ENCODE measurements at places on chromosomes 2 and 18.

DNA sequence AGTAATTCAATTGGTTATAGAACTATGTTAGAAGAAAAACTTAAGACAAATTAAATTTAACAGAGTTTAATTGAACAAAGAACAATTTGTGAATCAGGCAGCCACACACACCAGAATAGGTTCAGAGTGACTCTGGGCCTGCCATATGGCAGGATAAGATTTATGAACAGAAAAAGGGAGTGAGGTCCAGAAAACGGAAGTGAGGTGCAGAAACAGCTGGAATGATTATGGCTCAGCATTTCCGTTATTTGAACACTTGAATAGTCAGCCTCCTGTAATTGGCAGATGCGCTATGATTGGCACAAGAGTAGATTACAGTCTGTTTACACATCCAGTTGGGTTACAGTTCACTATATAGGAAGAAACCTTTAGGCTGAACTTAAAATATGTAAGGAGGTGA, 99.0 kb downstream of the MBD2 start:
- no peak for DNase-seq

DNA sequence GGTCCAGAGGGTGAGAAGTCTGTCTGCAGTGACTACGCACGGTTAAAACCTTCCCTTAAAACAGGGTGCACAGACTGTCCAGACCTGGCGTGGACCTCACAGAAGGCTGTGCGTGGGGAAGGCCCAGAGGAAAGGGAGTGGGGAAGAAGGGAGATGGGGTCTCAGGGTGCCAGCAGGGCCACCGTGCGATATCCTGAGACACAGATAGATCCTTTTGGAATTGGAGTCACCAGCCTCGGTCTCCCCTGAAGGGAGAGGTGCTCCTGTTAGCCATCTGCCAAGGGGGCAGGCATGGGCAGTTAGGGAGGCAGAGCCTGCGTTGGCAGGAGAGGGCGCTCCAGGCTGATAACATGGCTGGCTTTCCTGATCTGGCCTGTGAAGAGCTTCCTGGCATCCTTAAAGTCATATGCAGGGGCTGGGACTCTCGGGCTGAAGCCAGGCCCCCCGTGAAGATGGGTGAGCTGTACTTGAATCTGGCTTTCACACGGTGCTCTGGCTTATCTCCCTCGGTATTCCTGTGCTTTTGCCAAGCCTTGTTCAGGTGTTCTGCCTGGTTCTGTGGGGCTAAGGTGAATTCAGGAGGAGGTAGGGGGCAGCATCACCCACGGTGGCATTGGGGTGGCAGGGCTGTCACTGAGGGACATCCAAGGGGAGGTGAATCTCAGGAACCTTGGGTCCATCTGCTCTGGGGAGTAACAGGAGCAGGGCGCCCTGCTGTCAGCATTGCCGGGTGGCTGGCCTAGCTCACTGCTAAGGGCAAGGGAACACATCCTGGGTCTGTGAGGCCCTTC, 107.2 kb upstream of the SMAD2 start:
- DNase-seq = peak; percentile 26

GRCh38 chr18:48766487-48766886, 184.3 kb downstream of the SMAD7 start:
- no peak for DNase-seq

GRCh38 chr2:236565879-236566402, 3.7 kb upstream of the ACKR3 start:
- no peak for DNase-seq

GRCh38 chr2:3870222-3870621, 166.8 kb downstream of the DCDC2C start:
- DNase-seq = no peak

- DNase-seq = no peak
Observed at GRCh38 chr2:152402780-152403759, 68.1 kb downstream of the FMNL2 start.

DNA sequence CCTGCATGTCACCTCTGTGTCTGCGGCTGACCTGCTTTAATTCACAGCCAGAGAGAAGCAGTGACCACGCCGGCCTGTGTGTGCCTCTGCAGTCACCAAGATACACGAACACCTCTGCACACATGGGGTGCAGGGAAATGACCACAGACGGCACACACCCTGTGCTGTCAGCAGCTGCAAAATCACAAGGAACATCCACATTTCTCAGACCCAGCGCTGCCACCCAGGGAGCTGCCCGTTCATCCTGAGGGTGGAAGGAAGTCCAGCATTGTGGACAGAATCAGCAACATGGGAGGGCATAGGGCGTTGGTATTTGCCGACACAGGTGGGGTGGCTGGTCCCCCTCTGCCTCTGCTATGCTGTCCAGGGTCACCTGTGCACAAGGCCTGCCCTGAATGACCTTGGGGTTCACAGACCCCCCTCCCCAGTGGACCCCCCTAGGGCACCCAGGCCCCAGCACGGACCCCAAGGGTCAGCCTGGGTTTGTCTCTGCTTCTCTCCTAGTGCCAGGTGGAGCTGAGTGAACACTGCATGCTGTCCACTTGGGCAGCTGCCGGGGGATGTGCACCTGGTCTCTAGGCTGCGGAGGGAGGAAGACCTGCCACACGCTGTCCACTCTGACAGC, 107.4 kb downstream of the PXDN start:
- no peak for DNase-seq

GRCh38 chr2:71129902-71130151, 202 bp downstream of the MCEE start:
- DNase-seq = peak; percentile 22

DNA sequence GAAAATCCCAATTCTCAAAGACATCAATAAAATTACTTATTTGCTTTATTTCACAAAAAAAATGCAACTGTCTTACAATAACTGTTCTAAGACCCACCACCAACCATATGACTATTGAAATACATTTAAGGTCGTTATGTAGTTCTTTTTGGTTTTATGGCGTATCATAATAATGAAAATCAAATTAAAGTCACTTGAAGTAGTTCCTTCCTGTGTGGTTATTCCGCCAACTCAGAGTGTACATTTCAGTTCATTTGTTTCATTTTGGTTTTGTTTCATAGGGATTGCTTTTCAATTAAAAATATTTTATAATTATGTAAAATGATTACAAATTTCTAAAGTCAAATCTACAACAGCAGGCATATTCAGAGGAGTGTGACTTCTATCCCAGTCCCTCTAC, 45.9 kb upstream of the AAK1 start:
- no peak for DNase-seq

- no peak for DNase-seq
Observed at GRCh38 chr2:221981912-221982470, 316.8 kb downstream of the PAX3 start.

DNA sequence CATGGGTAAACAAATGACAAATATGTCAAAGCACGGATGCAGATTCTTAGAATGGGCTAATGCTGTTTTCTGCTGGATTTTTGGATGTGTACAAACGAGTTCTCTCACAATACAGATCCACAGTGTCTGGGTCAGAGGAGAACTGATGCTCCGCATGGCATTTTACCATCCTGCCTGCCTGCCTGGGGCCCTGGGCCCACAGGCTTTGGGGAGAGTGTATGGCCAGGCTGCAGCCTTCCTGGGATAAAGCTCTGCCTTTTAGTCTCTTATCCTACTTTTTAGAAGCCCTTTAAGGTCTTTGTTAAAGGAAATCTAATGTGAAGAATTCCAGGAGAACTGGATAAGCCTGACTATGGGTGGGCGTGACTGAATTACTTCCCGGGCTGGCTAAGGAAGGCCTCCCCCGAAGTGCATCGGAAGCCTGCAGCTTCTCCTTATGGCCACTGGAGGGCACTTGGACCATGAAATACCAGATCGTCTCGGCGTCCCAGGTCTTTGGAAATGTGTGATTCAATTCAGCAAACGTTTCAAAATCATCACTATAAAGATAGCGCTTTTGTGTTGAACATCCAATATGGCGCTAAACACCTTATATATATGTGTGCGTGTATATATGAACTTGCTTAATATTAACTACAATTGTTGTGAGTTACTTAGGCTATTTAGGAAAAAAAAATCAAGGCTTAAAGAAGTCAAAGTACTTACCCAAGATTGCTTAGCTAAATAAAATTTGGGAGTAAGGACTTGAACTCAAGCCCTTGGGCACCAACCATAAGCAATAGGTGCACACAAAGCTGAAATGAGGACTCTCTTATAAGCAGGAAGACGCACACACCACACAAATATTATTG, 15.2 kb upstream of the DNPEP start:
- DNase-seq = peak; percentile 79

- no peak for DNase-seq
Observed at GRCh38 chr2:69405306-69405705, 18.3 kb upstream of the GFPT1 start.

GRCh38 chr2:94993176-94994062, 32.1 kb upstream of the MAL start:
- DNase-seq = no peak

DNA sequence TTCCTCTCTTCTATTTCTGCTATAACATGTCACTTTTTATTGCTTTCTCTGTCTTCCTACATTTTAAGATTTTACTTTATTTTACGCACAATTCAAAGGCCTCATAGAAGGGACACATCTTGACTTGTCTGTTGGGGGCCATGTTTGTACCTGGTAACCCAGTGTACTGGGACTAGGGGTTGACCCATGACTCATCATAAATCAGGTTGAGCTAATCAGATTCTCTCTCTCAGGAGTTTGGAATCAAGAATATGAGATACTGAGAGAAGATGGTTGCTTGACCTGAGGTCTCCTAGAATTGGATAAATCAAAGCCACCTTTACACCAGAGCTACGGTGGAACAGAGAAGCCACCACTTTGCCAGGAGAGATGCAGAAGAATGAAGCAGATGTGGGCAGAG, 153.0 kb downstream of the UXS1 start:
- DNase-seq = no peak

- DNase-seq = no peak
Observed at GRCh38 chr2:46461709-46462171, 17.6 kb upstream of the TMEM247 start.

GRCh38 chr2:122707224-122707824, 951.9 kb downstream of the TSN start:
- DNase-seq = no peak

DNA sequence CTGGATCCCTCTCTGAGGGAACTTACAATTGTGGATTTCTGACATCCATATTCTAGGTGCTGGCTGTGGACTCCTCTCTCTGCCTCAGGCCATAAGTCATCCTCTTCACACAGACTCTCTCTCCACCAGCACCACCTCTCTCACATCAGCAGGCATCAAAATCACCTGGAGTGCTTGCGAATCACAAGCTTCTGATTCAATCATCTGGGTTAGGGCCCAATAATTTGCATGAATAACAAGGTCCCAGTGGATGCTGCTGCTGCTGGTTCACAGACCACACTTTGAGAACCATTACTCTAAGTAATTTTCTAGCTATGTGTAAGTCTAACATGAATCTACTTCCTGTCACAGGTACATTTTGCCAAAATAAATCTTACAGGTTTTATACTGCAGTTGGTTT, 214.9 kb downstream of the DSEL start:
- DNase-seq = no peak

DNA sequence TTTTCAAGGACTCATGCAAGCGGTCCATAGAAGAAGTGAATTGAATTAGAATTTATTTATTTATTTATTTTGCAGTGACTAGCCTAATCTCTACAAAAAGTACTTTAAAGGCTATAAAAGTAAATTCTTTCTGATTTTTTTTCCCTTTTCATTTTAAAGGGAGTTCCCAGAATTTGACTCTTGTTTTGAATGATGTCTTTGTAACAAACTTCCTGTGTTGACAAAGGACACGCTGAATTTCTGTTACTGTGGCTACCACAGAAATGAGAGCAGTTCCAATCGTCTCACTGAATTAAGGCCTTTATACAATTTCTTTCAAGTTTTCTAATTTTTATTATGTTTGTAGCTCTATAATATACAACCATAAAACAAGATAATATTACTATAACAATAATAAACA, 46.3 kb upstream of the LPIN2 start:
- no peak for DNase-seq

DNA sequence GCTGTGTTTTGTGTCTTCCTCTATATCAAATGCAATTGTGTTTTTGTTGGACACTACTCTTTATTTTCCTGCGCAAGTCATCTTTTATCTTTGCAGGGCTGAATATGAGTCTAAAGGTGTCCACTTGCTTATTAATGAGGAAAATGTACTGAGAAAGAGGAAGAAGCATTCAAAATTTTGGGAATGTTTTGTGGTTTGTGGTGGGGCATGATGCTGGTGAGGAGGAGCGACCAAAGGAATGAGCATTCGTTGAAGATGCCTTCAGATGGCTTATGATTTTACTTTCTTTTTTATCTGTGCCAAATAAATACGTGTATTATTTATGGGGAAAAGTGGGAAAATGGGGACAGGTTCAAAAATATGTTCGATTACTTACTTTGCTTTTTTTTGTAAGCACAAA, 63.9 kb upstream of the SMIM21 start:
- DNase-seq = no peak

DNA sequence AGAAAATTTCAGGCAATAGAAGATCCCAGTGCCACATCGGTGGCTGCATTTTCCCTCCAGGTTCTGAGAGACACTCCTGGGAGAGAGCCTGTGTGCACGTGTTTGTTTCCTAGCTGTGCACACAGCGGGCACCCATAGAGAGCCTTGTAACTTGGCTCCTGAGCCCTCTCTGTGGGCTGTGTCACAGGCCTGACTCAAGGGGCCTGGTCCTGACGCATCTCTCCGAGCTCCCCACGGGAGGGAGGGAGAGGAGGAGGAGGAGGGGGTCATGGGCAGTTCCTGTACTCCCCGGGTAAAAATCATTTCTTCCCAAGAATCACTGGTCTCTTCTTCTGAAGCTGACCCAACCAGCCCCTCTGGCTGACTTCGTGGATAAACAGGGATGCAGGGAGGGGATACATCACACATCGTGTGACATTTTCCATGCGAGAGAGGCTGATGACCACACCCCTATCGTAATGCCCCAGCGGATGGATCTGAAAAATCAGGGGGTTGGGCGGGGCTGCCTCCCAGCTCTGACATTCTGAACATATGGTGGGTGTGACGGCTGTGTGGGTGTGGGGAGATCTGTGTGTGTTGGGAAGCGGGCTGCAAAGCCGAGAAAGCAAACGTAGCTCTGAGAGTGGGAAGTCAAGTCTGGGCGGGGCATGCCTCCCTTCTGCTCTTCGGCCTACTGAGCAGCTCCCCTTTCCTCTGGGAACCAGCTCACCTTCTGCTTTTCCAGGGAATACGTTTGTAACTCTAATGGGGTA, 308.3 kb upstream of the HS6ST1 start:
- DNase-seq = no peak

GRCh38 chr2:238943338-238944067, 95.6 kb downstream of the TWIST2 start:
- no peak for DNase-seq

DNA sequence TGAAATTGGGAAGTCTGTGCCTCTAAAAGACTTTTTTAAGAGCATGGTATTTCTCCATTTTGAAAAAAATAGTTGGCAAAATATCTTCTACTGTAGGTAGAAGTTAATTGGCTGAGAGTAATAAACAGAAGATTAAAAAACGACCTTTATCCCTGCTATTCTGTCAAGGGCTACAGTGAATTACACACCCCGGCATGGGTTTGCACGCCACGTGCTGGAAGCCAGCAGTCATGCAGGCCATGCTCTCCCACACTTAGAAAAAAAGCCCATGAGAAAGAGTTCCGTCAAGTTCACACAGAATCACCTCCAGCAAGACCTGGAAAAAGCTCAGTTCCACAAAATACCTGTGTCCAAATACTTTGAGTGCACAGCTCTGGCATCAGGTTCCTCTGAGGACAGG, 26.8 kb downstream of the FAM110C start:
- no peak for DNase-seq
